ENCODE measurements at places on chromosomes 5 and 9.

- no peak for DNase-seq
These were observed 313.3 kb downstream of the EBF1 start for GRCh38 chr5:158786390-158786789.

DNA sequence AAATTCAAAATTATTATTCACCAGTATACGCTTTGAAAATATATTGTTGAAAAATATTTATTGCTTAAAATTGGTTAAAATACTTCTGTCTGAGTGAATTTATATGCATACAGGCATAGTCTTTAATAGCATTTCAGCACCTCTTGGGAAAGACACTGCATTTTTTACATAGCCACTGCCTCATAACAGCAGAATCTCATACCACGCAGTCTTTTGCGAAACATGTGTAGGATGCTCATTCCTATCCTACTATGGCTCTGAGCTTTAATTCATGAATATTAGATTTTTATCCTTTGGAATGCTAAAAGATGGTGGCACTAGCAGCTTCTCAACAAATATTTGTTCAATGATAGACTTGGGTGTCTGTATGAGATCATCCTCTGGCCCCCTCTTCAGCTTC lies 94.0 kb upstream of the SH3GL2 start:
- DNase-seq, result no peak

- DNase-seq, result no peak
These were observed 5.3 kb upstream of the LCP2 start for GRCh38 chr5:170302653-170303501.

- no peak for DNase-seq
These were observed 283.8 kb downstream of the NTRK2 start for GRCh38 chr9:84953252-84953773.

- no peak for DNase-seq
These were observed 155.8 kb upstream of the GRAMD2B start for GRCh38 chr5:126267438-126267837.

GRCh38 chr5:164013077-164013670 lies 507.8 kb downstream of the MAT2B start:
- DNase-seq, result peak; percentile 59

- no peak for DNase-seq
These were observed 531.6 kb upstream of the CLINT1 start for GRCh38 chr5:158390577-158390976.

DNA sequence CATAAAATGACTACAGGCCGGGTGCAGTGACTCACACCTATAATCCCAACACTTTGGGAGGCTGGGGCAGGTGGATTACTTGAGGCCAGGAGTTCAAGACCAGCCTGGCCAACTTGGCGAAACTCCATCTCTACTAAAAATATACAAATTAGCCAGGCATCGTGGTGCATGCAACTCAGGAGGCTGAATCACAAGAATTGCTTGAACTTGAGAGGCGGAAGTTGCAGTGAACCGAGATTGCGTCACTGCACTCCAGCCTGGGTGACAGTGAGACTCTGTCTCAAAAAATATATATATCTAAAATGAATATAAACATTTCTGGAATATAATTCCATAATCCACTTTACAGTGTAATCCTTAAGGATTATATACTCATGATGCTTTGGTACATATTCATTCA lies 66.5 kb downstream of the TEX10 start:
- no peak for DNase-seq

DNA sequence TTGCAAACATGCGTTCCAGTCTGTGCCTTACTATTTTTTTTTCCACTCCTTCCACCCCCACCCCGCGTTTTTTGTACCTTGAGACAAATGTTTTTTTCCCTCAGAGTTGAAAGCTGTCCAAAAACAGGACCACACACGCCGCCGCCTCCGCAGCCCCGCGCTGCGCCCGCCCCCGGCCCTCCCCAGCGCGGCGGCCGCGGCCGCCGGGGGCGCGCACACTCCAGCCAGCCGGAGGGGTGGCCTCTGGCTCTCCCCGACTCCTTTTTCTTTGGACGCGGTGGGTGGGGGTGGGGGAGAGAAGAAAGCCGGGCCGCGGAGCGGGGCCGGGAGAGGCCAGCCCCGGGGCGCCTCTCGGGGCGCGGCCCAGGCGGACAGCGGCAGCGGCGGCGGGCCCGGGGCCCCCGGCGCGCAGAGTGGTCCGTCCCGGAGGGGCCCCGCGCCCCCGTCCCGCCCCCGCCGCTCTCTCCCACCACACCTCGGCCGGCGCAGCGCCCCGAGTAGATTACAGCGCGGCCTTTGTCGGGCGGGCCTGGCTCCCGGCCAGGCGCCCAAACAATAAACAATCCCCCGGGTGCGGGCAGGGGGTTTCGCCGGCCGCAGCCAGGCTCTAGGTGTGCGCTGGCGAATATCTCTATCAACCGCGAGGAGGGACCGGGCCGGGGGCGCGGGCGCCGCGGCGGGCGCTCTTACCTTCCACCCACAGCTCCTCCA lies 10.9 kb downstream of the PTCH1 start:
- peak; percentile 68 for DNase-seq

DNA sequence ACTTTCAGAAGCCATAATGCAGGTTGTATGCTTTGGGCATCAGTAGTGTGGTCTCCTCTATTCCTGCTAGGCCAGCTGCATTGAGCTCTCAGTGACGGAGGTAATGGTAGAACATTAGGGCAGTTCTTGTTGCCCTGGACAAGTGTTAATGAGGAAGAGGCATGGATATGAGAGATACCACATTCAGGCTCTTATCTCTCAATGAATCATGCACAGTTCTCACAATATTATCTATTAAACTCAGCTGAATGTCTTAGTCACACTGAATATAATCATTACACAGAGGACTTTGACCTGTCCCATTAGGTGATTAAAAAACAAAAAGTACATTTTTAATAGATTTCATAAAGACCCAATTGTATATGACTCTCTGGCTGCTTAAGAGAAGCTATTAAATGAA lies 76.6 kb upstream of the SSBP2 start:
- no peak for DNase-seq

- no peak for DNase-seq
These were observed 40.5 kb downstream of the GPR21 start for GRCh38 chr9:123073991-123074422.

GRCh38 chr9:4665357-4665756 lies 923 bp downstream of the SPATA6L start:
- DNase-seq, result no peak

DNA sequence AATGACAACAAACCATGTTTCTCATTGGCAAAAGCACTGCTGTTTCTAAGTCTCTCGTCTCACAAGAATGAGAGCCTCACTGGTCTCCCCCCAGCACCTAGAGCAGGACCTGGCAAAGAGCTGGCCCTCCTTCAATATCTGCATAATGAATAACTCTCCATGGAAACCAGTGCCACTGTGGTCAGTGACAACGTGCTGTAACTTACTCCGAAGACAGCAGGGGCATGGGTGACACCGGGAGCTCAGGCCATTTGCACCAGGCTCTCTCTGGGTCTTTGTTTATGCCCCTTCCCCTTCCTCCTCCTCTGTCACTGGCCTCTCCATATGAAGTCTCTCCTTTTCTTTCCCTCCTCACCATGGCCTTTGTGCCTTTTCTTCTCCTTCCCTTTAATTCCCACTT lies 33.3 kb downstream of the TAS2R1 start:
- DNase-seq, result no peak

DNA sequence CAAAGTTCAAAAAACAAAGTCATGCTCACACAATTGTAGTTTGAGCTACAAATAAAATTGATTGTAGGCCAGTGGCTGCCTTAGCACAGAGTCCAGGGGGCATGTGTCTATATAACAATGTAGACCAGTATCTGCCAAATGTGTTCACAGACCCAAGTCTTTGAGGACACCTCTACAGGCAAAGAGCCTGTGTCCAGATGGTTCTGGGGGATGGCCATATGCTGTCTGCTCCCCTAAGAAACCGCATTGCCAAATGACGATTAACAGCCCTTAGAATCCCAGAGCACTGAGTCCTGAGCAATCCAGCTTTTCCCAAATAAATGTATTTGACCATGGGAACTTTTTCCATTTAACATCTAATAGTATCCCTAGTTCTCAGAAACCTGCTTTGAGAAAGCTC lies 169.6 kb downstream of the ADCY2 start:
- no peak for DNase-seq

DNA sequence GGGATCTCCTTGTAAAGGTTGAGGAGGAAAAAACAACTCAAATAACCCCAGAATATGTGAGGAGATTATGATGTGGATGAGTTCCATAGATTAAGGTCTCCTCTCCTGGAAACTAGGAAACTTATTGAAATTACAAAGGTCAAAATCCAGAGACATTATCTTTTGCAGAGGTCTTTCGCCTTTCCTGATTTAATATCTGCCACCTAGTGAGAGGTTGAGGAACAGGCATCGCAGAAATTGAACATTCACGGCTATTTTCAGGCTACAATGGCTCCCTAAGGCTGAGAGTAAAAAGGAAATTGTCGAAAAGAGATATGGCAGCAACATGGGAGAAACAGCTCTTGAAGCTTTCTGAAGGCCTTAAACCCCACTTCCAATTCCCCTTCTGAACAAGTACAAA lies 127.5 kb upstream of the PLCXD3 start:
- DNase-seq, result no peak

- DNase-seq, result no peak
These were observed 360.2 kb upstream of the GRIA1 start for GRCh38 chr5:153130296-153130695.

DNA sequence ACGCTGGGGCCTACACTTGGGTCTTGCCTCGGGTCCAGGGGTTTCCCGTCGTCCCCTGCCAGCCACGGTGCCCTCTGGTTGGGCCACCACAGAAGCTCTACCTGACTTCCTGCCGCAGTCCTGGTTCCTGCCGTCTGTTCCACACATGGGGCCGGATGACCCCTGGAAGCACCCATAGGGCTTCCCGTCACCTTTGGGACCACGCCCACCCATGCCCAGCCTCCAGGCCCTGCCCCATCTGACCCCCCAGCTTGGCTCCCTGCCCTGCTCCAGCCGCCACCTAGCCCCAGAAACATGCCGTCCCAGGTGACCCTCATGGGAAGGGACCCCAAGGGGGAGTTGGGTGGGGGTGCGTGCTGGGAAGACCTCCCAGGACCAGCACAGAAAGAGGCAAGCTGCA lies 13.7 kb downstream of the MRPL36 start:
- no peak for DNase-seq

GRCh38 chr9:134707731-134708671 lies 66.4 kb downstream of the COL5A1 start:
- DNase-seq, result no peak

DNA sequence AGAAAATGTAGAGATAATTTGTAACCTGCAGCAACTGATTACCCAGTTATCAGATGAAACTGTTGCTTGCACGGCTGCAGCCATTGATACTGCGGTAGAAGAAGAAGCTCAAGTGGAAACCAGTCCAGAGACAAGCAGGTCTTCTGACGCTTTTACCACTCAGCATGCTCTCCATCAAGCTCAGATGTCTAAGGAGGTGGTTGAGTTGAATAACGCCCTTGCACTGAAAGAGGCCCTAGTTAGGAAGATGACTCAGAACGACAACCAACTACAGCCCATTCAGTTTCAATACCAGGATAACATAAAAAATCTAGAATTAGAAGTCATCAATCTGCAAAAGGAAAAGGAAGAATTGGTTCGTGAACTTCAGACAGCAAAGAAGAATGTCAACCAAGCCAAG lies 1.7 kb downstream of the KIF4B start:
- DNase-seq, result no peak

DNA sequence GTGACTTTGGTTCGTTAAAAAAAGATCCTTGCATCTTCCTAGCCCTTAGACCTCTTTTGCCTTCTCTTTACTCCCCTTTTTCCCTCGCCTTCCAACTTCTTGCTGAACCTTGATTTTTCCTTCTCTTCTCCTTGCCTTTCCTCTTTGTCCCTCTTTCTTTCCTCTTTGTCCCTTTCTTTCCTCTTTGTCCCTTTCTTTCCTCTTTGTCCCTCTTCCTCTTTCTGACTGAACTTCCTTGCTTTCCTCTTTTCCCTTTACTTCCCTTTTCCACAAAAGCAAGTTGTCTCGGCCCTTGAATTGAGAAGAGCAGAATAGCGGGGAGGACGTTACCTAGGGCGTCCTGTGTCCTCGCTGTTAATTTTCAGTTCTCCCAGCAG lies 1.4 kb upstream of the MLLT3 start:
- no peak for DNase-seq

GRCh38 chr5:107605596-107606125 lies 65.1 kb downstream of the EFNA5 start:
- DNase-seq, result no peak

- DNase-seq, result no peak
These were observed 353.7 kb downstream of the SLCO4C1 start for GRCh38 chr5:101942321-101942882.

GRCh38 chr9:92633614-92634278 lies 36.2 kb downstream of the IPPK start:
- peak; percentile 35 for DNase-seq

- no peak for DNase-seq
These were observed 454.1 kb downstream of the ARHGEF28 start for GRCh38 chr5:74079971-74080556.

DNA sequence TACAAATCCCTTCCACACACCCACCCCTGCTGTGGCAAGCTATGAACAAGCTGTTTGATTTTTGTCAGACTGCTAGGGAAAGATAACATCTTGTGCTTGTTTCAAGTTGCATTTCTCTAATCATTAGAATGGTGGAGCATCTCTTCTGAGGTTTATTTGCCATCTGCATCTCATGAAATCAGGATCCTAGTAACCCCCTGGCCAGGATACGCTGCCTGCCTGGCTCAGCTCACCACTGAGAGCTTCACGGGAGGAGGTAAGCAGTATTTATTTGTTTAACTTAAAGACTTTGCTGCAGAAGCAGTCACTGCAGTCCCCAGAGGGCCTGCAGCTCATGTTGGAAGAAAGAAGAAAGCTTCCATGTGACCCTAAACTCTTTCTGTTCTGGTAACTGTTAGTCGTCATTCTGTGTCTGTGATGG lies 83.3 kb upstream of the CXCL14 start:
- DNase-seq, result no peak

DNA sequence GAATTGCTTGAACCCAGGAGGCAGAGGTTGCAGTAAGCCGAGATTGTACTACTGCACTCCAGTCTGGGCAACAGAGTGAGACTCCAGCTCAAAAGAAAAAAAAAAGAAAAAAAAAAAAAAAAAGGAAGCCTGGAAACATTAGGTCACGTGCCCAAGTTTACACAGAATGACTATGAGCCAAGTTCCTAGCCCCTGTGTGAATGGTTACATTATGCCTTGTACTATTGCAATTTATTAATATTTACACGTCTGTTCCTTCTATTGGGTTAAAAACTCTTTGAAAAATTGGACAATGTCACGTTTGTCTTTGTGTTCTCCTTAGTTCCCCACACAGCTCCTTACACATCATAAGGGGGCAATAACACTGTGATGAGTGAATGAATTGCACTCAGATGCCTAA lies 33.5 kb upstream of the SLC28A3 start:
- no peak for DNase-seq

DNA sequence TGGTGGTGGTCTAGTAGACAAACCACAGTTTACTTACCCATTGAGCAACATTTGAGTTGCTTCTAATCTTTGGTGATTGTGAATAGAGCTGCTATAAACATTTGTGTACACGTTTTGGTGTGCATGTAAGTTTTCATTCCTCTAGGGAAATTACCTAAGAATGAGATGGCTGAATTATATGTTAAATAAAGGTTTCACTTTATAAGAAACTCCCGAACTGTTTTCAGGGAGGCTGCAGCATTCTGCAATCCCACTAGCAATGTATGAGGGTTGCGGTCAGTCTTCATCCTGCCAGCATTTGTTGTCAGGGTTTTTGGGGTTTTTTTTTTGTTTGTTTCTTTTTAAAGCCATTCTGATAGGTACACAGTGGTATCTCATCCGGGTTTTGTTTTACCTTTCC lies 45.7 kb upstream of the PPARGC1B start:
- DNase-seq, result no peak

GRCh38 chr9:81637276-81637675 lies 52.1 kb downstream of the TLE1 start:
- no peak for DNase-seq
